ENCODE measurements at places on chromosomes 5 and 9.
A peak's percentile ranks its signal among the peaks of the same experiment; 100 is the strongest.

DNA sequence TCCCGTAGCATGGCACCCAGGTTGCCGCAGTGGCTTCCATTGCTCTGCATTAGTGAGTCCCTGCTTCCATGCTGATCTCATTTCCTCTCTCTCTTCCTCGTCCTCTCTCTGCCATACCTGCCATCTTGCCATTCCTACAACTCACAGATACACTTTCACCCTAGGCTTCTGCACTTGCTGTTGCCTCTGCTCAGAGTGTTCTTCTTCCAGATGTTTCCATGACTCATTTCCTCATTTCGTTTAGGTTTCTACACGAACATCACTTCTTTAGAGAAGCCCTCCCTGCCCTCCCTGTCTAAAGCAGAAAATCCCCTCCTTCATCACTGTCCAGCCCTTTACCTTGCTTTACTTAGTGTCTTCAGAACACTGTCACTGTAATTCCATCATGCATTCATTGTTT is 115.2 kb upstream of the WWC1 start:
- peak; percentile 29 for DNase-seq

DNA sequence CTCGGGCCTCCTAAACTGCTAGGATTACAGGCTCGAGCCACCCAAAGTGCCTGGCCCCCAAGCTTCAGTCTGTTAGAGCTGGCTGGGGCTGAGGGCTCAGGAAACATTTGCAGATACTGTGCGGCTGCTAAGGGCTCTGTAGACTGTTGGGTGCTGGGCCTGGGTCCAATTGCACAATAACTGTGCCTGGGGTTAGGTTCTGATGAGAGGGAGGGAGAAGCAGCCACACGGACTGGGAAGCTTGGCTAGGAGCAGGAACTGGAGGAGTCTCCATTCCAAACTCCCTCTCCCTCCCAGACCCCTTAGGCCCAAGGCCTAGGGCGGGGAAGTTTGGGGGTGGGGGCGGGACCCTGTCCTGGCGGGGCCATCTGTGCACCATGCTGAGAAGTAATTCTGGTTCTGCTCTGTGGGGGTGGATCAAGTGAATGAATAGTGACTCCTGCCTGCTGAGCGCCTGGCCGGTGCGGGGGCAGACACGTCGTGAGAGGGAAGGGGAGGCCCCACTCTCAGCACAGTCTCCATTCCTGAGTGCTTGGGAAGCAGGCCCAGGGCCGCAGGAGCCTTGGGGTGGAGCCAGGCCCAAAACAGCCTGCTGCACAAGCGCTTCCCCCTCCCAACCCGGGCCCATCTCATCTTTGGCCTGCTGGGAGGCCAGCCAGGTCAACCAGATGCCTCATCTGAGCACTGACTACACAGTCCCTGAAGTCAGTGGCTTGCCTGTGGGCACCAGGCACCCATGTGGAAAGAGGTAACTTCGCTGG is 1.5 kb downstream of the ASS1 start:
- DNase-seq, result no peak

GRCh38 chr5:27434335-27434734 is 395.9 kb upstream of the CDH9 start:
- DNase-seq, result no peak

GRCh38 chr5:61018062-61018461 is 73.1 kb downstream of the NDUFAF2 start:
- no peak for DNase-seq

- DNase-seq, result no peak
Measured at GRCh38 chr5:135670588-135670987, 91.8 kb upstream of the CXCL14 start.

DNA sequence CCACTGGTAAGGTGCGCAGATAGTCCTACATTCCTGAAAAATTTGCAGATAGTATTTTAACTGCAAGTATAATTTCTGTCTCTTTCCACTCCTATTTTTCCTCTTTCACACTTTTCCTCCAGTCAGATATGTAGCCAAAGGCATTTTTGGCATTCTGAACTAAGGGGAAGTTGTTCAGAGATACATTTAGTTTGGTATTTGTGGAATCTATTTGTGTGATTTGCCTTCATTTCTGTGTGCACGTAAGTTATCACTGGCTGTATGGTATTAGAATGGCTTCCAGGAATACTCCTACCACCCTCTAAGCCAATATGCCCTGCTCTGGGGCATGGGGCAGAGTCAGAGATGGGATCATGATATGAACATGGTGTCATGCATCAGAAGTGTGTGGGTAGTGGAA is 45.8 kb upstream of the GRAMD2B start:
- no peak for DNase-seq

GRCh38 chr5:172266071-172266675 is 17.4 kb downstream of the UBTD2 start:
- DNase-seq, result no peak

DNA sequence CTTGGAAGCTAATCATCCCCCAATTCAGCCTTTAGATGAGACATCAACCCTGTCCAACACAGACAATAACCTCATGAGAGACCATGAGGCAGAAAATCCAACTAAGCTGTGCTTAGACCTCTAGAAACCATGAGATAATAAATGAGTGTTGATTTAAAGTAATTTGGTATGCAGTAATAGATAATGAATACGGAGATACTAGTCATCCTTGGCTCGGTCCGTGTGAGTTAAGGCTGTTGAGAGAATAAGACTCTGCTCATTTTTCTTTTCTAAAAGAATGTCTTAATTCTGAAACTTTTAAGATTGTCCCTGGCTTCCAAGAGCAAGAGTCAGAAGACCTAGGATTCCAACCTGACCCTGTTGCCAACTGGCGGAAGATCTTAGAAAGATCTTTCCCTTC is 6.1 kb downstream of the TNC start:
- DNase-seq, result no peak

DNA sequence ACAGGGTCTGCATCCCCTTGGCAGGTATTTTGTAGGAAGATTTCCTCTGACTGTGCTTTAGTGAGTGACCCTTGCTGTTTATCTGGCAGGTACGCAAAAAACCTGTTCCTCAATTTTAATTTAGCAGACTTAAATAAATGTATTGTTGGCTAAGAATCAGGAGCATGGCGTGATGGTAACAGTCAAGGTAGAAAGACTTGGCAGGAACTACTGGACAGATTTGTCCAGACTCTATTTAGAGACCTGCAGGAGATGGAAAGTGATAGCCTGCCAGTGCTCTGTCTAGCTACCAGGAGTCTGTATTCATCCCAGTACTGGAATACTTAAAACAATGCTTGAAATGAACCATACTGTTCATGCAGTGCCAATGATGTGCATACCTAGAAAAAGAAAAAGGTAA is 78.8 kb upstream of the MAST4 start:
- no peak for DNase-seq

DNA sequence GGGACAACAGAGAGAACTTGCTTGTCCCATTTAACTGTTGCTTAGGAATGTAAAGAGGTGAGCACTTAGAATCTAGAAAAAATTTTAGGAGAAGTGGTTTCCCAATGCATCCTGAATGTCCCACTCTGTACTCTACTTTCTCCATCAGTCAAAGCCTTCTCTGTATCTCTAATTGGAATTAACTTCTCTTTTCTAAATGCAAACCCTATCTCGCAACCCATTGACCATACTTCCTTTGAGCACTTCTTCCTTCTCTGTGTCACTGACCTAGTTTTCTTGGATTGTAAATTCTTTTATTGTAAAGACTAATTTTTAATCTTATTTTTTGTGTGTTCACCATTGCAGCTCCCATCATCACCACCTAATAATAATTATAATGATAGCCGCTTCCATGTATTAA is 33.3 kb downstream of the ADRB2 start:
- peak; percentile 65 for DNase-seq

DNA sequence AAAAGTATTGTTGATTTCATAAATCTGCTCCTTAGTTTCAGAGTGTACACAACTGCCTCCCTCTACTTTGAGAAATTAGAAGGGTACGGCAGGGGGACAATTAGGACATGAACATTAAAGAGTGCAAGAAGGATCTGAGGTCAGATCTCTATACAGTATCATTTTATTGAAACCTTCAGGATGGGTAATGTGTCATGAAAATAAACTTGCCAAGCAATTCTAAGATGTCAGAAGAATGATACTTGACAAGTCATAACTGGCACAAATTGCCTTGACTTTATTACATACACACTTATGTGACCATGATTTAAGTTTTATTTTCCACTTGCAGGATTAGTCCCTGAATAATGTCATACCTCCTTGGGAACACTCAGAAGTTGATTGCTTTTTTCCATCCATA is 92.8 kb downstream of the PLPP1 start:
- DNase-seq, result no peak

DNA sequence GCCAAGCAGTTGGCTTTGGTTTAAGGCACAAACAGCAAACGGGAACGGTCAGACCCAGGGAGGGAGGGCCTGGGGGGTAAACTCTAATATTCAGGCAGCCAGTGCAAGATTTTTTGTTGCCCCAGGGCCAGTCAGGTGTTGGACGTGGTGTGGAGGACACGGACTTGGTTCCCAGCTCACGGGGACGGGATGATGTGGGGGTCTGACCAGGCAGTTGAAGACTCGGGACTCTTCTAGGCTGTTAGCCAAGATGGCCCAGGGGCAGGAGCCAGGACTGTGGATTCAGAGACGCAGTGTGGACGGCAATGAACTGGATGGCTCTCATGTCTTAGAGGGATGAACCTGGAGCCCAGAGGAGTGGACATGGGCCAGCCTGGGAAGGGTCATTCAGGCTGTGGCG is 169.2 kb downstream of the C9orf50 start:
- no peak for DNase-seq

- DNase-seq, result no peak
Measured at GRCh38 chr5:110817459-110817858, 78.7 kb downstream of the SLC25A46 start.

DNA sequence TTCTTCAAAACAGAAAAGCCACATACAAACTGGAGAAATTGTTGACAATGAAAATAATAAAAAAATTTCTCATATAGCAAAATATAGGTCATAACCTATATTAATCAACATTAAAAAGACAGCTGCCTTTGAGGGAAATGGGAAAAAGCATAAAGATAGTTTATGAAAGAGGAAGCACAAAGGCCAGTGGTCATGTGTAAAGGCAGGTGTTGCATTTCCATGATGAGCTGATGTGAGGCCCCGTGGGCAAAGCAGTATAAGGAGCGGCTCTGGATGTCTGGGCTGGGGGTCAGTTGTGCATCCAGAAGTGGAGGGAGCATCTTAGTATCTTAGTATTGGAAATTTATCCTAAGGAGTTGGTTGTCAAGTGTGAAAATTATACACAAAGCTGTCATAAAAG is 18.3 kb downstream of the NDUFS6 start:
- DNase-seq, result no peak

DNA sequence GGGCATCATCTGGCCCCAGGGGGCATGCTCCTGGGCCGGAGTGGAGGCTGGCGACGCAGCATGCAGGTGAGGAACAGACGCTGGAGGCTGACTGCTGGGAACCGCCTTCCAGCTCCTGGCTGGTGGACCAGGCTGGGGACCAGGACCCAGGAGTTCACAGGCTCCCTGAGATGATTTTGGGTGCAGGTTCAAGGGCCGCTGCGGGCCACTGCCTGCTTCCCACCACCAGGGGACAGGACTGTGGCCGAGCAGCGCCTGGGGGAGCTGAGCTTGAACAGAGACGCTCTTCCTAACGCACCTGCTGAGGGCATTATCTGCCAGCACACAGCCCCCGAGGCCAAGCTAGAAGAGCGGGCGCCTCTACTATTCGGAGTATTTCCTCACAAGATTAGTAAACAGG is 132.1 kb upstream of the RAPGEF1 start:
- no peak for DNase-seq

DNA sequence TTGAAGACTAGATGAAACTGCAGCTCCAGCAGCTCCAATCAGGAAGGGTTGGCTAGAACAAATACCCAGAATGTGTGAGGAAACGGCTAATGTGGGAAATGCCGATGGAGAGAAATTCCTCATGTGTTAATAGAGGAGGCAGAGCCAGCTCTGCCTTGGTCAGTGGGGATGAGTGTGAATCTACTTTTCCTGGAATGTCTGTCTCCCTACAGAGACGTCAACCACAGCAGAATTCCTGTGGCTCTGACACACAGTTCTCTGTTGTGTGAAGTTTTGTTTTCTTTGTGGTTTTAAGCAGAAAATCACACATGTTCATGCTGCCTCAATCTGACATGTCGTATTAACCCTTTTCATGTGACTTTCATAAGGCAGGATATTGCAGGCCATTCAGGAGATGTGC is 476.6 kb upstream of the WWC1 start:
- DNase-seq, result no peak

DNA sequence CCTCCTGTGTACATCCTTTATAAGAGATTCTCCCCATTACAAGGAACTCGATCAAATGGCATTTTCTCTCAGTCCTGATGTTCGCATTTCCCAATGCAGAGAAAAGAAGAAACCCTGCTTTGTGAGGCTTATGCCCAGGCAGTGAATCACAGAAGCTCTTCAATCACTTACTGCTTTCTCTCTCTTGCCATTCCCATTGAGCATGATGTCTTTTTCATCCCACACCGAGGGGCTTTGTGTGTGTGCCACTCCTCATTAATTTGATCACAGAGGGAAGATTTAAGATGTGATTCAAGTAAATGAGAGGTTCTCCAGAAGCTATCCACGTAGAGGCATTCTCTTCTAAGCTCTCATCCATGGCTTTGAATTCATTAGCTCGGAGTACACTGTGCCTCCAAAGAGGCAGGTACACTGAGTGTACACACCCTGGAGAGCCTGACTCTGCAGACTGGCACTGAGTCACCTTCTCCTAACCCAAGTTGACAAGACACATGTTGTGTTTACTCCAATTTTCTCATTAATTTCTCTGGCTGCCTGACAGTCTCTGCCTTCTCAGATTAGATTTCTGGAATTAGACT is 45.4 kb downstream of the MFAP3 start:
- no peak for DNase-seq

DNA sequence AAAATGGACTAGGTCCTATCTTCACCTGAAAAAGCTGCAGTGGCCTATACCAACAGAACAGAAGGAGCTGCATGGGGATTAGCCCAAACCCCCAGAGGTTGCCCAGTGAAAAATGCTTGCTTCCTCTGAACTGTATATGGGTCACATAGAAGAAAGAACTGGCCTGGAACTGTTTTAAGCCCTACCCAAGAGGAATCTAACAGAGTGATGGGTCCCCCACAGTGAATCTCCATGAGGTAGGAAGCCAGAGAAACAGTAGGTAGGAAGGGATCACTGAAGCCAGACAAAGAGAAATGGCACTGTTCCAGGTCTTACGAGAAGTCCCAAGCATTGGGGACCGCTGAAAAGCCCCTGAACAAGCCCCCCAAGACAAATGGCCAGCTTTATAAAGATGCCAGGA is 28.8 kb upstream of the TRIM32 start:
- DNase-seq, result no peak

DNA sequence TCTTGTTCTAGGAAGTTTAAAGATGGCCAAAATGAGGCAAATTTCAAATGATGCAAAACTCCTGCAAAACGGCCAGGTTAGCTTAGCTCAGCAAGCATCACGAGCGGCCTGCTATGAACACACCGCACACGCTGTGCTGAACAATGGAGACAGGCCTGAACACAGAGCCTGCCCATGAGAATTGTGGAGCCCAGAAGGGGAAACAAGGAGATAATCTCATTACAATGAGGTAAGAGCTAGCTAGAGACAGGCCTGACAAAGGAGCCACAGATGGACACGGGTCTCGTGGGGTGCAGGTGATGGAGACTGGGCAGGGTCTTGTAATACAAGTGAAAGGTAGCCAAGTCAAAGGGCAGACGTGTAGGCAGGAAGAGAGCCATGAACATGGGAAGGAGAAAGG is 50.2 kb downstream of the PSMB7 start:
- DNase-seq, result no peak

- DNase-seq, result no peak
Measured at GRCh38 chr9:127277099-127277498, 12.5 kb downstream of the GARNL3 start.

Measured in hematopoietic multipotent progenitor cell treated with erythropoietin and hydrocortisone succinate and interleukin-3 and kit ligand, for 4 days (in vitro differentiated cells).